CD4-positive, alpha-beta T cell (primary cell): ENCODE measurements at places on chromosomes 4 and X. TPM values are rescaled to one million over a fixed set of nuclear protein-coding genes. Genes with fewer than 3 reads are reported as not detected.

Gene DUX4
- total RNA-seq, result not detected

Gene CUL4B
- total RNA-seq, result 34.1 TPM

Gene ZNF518B
- 36.5 TPM for total RNA-seq

Gene MAGEA6
- not detected for total RNA-seq

Gene BEX2
- total RNA-seq, result 49.3 TPM

Gene SLC7A11
- 0.03 TPM for total RNA-seq

Gene RAB28
- total RNA-seq, result 3.9 TPM

Gene RNF175
- total RNA-seq, result 1.4 TPM

Gene GALNT7
- total RNA-seq, result 4.8 TPM

Gene GPR50
- total RNA-seq, result not detected
